NCI-H1417 treated with DMSO at 0.1 percent for 48 hours (cell line): ENCODE measurements at places on chromosomes 7 and 10.

DNA sequence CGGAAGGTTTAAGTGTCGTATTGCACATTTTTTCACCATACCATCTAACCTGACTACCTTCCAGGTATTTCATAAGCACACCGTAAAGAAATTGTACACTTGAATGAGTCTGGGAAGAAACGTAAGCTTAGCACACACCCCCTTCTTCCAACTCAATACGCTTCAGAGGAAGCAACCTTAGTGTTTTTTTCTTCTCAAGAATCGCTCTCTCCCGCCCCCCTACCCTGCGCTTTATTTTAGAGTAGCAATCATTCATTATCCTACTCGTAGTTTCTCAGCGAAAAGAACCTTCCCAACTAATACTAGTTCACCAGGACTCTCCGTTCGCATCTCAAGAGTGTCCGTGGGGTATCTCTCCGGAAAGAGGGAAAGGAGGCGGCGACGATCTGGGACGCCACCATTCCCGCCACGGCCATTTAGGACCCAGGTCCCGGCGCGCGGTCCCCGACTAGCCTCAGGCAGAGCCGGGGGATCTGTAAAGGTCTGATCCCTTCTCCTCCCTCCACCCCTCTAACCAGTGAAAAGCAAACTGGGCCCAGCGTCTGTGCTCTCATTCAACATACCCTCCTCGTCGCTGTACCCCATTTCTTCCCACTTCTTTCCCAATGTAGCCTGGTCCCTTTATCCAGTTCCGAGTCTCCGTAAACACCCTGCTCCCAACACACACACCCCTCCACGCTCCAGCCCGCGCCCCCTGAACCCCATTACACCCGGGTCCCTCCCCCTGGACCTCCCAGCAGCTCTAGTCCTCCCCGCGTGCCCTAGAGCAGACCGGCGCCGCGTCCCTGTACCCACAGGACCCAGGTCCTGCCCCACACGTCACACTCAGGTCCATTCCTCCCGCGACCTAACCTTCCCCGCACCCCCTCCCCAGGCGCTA lies 16.0 kb downstream of the MYOZ1 start:
- DNase-seq: no peak

GRCh38 chr10:6068006-6068405 lies 5.8 kb upstream of the IL2RA start:
- DNase-seq: no peak

GRCh38 chr10:101341438-101341837 lies 12.5 kb upstream of the BTRC start:
- no peak for DNase-seq

DNA sequence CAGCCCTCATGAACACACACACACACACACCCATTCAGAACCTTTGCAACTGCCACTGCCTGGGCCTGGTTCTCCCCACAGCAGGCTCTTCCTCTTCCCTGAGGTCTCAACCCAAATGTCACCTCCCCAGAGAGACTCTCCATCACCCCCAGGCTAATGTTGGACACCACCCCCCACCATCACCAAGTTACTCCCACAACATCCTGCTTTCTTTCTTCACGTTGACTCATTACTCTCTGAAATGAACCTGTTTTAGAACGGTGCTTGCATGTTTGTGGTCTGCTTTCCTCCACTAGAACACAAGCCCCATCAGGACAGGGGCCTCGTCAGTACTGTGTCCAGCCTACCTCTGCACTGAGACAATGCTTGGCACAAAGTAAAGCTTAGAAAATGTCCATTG lies 16.0 kb downstream of the AFAP1L2 start:
- DNase-seq: no peak

GRCh38 chr7:46791188-46791587 lies 790.7 kb downstream of the TNS3 start:
- no peak for DNase-seq

- no peak for DNase-seq
Measured at GRCh38 chr10:14124941-14125340, 205.8 kb downstream of the FRMD4A start.

DNA sequence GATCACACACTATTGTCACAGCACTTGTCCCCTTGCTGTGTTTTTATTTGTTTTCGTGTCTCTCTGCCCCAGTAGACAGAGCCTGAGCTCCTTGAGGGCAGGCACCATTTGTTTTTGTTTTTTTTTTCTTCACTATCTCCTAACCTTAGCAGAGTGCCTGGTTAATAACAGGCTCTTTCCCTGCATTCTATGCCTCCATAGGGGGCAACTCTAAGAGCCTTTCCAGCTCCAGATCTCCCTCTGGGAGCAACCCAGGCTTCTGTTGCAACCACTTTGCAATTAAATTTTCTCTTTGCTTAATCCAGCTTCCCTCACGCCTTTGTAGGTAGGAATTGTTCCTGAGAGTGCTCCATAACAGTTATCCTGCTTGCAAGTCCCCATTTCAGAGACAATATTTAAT lies 148.4 kb downstream of the PLXDC2 start:
- no peak for DNase-seq

DNA sequence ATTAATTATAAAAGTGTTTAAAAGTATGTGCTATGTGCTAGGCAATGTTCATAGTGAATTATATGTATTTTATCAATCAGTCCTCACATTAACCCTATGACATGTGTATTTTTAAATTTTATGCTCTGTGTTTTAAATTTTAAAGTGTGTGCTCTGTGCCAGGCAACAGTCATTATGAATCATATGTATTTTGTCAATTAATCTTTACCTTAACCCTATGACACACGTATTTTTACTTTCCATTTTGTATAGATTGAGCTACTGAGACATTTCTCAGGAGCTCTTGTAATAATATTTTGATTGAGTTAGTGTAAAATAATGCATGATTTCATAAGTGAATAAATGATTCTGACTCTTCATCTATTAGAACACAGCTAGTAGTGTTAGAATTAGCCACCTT lies 117.8 kb downstream of the THSD7A start:
- DNase-seq: no peak

GRCh38 chr10:124595143-124595883 lies 133.7 kb downstream of the LHPP start:
- no peak for DNase-seq

DNA sequence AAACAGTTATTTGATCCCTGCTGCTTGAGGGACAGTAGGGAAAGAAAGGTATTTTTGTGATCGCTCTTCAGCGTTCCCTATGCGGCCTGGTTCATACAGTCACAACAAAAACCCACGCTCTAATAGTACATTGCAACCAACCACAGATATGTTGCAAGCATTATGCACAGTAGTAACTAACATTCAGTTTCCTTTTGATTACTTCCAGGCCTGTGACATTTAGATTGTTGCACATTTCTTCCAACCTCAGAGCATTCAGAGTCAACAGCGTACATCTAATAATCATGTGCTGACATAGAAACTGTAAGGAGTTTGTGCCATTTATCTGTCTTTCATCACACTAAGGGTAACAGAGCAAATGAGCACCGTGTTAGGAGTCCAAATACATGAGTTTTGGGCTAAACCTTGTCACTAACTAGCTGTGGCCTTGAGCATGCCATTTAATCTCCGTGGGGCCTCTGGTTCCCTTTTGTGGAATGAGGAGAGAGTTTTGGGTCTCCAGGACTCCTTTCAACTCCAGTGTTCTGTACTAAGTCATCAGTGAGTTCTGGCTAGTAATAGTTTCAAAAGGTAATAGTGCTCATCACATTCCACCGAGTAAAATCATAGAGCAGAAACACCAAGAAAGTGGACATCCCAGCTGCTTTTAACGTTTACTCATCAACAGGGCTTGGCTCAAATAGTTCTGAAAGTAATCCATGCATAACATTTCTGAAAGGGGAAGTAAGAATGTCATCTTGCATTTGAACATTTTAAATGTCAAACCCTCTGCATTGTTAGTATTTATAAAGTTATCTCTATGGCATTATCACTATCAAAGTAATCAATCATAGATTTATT lies 99.0 kb upstream of the FZD1 start:
- DNase-seq: no peak

DNA sequence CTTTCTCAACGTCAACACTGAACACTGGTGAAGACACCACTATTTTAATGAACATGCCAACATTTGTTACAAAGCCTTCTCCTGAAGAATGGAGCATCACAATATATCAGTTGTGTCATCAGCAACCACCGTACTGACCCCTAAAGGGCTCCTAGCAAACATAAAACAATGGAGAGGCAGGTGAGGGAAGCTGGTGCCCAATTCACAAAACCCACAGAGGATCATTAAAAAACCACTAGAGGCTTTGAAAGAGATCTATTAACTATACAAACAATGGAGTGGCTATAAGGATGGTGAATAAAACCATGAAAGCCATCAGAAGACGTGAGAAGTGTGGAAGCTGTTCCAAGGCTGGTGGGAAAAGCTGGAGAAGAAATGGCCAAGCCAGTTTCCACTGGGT lies 150.8 kb downstream of the FAM107B start:
- no peak for DNase-seq

GRCh38 chr10:133044401-133044811 lies 43.3 kb upstream of the ADGRA1 start:
- no peak for DNase-seq

DNA sequence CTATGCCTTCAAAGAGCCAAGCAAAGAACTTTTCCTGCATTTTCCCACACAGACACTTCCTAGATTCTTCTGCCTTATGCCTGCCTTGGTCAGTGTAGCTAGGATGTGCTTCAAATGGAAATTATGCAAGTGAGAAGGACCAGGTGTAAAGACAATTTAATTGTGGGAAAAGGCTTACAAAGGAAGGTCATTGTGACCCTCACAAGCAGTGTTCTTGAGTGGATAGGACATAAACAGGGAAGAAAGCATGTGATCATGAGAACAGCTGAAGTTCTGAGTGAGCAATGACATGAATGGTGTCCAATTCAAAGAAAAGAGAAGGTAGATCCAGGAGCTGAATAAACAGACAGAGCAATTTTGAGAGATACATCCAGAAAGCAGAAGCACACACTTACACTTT lies 1.3 kb upstream of the PIP start:
- DNase-seq: no peak

GRCh38 chr7:50446542-50446960 lies 3.6 kb downstream of the FIGNL1 start:
- no peak for DNase-seq

GRCh38 chr10:73907841-73908517 lies 3.0 kb upstream of the PLAU start:
- DNase-seq: no peak

DNA sequence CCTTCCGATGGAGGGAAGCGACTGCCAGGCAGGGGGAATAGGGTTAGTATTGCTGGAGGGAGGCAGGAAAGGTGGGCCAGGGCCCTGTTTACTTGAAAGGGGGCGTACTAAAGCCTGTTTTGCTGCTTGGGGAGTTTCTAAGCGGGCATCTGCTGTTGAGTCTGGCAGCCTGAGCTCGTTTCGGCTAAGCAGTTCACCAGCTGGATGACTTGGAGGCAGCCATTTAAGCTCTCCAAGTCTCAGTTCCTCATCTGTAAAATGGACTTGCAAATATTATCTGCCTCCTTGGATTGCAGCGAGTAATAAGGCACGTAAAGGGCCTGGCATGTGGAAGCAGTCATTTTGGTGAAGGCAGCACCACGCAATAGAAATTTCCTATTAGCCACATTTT lies 44.0 kb downstream of the LDB3 start:
- DNase-seq: no peak

GRCh38 chr7:151687523-151688235 lies 168.0 kb upstream of the RHEB start:
- no peak for DNase-seq

GRCh38 chr7:134780166-134780828 lies 863 bp downstream of the CALD1 start:
- no peak for DNase-seq

DNA sequence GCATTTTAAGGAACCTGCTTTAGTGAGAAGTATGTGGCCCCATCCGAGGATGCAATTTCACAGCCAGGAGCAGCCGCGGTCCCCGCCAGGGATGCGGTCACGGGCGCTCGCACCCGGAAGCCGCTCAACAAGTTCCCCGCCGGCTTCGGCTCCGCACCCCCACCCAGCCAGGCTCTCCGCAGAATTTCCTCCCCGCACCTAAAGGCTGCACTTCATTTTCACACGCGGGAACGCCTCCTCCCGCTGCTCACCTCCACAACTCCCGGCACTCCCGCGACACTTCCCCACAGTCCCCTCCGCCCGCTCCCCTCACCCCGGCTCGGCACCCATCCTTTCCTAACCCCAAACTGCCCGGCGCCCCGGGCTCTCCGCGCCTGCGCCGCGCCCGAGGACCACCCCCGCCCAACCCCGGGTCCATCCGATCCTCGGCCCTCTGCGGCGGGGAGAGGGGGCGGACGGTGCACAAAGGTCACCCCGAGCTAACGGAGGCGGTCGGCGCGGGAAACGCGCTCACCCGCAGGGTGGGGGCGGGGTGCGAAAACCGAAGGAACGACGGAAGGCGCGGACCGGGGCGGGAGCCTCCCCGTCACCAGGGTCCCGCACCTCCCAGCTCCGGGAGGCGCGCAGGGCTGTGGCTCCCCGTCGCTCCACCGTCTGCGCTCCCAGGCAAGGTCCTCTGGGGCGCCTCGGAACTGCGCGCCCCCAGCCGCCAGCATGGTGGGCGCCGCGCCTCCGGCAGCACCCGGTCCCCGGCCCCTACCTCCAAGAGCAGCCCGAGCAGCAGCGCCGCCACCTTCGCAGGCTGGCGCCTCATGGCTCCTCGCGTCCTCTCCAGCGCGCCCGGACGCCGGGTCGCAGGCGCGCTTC lies 558 bp downstream of the VOPP1 start:
- DNase-seq: no peak

GRCh38 chr7:28173531-28173930 lies 7.1 kb downstream of the JAZF1 start:
- DNase-seq: no peak

DNA sequence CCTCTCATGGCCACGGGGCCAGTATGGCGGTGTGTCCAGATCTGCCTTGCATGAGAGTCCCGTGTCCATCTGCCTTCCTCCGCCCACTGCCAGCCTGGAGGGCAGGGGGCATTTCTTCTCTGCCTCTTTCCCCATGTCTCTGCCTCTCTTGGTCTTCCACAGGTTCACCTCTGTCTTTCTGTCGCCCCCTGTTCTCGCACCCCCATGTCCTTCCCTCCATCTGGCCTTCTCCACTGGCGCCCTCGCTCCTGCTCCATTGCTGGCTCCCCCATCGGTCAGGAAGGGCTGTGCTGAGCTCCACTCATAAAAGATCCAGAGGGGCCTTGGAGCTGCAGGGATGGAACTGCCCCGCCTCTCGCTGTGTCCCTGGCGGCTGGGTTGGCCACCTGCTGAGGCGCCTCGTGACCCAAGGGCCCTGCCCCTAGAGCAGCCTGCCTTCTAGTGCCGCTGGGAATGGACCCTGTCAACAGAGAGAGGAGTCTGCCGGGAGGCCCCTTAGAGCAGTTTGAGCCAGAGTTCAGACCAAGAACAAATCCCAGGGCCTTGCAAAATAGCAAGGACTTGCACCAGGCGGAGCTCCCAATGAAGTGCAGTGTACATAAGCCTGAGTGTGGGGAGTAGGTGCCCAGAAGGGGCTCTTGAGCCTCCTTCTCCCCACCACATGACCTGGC lies 42.0 kb downstream of the GOLGA7B start:
- no peak for DNase-seq

GRCh38 chr10:96972264-96972663 lies 140.2 kb downstream of the LCOR start:
- DNase-seq: no peak

DNA sequence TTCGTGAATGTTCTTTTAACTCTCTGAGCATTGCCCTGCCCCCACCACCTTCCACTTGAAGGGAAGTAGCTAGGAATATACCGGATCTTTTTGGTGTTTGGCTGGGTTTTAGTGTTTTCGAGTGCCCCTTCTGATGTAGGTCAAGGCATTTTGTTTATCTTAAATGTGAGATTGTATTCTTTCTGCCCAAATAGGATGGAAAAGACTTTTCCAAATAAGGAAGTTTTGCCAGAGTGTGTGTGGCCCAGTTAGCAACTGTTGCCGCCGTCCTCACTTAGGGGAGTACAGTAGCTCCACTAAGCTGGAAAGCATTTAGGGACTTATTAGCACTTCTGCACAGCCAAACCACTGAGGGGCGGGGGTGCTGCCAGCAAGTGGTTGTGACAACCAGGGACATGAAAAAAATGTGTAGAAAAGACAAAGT lies 29.8 kb upstream of the VCL start:
- no peak for DNase-seq
